Amniotic stem cell (primary cell): ENCODE measurements at places on chromosomes 13 and 19.

DNA sequence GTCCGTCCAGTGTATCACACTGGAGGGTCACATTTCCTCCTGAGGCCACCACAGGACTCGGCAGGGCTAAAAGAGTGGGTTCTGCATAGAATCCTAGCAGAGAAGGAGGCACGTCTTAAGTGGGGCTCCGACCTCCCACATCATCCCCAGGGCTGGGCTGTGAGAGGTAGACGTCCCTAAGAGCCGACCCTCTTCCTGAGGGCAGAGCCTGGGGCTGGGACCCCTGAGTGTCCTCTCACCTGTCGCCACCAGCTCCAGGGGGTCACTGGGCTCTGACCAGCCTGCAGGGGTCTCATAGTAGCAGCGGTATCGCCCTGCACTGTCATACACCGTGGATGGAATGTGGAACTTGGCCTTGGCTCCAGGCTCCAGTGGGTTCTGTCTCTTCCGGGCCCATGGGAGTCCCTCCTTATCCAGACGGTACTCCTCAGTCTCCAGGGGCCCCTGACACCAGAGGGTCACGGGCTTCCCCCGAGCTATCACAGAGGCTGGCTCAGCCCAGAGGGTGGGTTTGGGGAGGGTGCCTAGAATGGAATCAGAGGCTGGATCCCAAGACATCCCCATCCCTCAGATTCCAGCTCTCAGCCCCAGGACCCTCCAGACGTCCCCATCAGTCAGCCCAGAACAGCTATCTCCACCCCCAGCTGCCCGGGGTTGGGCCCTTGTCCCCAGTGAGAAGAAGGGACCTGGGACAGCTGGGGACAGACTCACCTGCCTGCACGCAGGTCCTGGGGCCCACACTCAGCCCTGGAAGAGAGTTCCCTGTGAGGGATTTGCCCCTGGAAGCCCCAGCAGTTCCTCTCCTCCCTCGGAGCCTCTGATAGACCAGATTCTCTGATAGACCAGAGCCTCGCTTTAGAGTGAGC is 590 bp downstream of the LILRB5 start:
- no peak for DNase-seq

GRCh38 chr13:99383946-99384345 is 76.7 kb upstream of the GPR183 start:
- DNase-seq: no peak

- no peak for DNase-seq
Observed at GRCh38 chr19:29524912-29525831, 622 bp upstream of the VSTM2B start.

DNA sequence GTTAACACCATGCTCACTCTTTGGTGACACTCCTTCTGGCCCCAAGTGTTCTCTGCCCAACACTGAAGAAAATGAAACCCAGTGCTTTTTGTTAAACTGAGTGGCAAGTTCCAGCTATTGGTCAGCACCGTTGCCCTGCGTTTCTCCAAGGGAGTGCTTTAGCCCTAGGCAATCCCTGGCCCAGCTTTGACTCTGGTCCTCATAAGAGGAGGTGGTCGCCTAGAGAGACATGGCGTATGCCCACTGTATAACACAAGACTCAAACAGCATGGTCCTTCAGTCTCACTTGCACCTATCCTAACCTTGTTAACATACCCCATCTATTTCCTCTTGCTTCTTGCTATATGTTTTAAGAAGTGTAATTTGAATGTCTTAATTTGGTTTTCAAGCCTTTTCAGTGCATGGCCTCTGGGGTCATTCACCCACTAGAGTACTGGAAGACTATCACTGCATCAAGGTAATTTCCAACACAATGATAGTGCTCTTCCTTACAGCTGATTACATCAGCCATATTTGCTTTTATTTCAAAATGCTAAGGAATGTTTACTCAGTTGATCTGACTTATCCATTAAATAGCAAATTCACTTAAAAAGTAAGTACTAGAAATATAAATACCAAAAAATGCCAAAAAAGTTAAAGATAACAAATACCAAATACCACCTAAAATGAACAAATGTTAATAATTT is 190.5 kb upstream of the SOX21 start:
- DNase-seq: no peak

DNA sequence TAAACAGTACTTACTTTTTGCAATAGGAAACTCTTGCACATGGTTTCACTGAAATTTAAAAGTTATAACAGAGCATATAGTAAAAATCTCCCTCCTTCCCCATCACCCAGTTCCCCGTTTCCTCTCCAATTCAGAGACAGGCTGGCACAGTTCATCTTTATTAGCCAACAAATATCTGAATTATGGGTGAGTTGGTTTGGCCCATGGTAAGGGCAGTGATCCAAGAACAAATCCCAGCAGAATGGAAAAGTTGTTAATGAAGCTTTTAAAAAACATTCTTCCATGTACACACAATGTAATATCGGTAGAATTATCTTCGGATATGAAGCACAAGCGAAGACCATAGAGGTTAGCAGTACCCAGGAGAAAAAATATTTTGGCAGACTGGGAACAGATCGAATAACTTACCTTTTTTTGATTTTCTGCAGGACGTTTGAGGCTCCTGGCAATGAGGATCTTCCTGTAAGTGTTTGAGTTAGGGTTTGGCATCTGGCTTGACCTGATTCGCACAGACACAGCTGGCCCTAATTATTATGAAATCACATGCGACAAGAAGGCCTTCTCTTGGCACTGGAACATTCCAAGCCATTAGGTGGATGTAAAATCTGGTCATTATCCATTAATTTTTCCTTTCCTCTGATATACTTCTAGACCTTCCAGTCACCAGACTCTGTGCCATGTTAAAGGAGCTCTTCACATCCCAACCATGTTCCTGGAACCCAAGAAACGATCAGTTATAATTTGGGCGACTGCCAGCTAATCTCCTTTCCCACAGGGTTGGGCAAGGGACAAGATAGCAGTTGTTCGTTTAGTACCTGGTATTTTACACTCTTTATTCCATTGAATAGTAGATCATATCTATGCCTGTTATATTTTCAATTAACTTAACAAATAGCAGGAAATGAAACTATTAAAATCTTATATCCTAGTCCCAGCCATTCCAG is 139.4 kb upstream of the TSC22D1 start:
- no peak for DNase-seq

DNA sequence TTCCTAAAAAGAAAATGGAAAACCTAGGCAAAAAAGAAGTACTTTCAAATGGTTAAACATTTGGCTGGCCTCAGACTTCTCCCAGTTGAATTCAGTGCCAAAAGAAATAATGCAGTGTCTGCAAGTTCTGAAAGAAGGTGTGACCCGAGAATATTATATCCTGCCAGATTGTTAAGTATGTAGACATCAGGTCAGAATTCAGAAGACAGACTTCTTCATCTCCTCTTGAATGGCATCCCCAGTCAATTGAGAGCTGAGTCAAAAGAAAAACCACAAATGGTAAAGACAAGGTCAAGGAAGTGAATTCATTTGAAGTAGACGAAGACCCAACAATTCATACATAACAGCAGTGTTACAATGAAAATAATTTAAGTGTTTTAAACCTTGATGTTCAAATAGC is 194.5 kb downstream of the NBEA start:
- no peak for DNase-seq

GRCh38 chr19:47100290-47100689 is 13.3 kb downstream of the ZC3H4 start:
- no peak for DNase-seq

DNA sequence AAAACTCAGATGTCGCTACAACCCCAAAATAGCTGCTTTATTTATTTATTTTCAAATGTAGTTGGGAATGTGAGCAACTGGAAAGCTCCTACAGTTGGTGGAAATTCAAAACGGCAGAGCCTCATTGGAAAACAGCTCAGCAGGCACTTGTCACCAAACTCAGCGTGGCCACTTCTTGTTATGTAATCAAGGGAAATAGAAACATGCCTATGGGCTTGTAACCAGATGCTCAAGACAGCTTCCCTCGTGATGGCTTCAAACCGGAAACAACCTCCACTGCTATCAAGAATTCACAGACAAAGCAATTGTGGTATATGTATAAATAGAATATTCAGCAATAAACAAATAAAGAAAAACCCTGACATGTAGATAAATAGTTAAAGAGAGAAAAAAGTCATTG is 627.8 kb upstream of the SLC10A2 start:
- DNase-seq: no peak
